ENCODE measurements at places on chromosomes 12 and 14. TPM values are rescaled to one million over a fixed set of nuclear protein-coding genes. Genes with fewer than 3 reads are reported as not detected.
A peak's percentile ranks its signal among the peaks of the same experiment; 100 is the strongest.

GRCh38 chr14:99724196-99724891, 40.2 kb downstream of the CYP46A1 start:
- H3K4me3 ChIP-seq, result no peak overlapping the region
- H3K27ac ChIP-seq, result no peak overlapping the region
- no peak for DNase-seq

Gene NGB
- total RNA-seq, result not detected

DNA sequence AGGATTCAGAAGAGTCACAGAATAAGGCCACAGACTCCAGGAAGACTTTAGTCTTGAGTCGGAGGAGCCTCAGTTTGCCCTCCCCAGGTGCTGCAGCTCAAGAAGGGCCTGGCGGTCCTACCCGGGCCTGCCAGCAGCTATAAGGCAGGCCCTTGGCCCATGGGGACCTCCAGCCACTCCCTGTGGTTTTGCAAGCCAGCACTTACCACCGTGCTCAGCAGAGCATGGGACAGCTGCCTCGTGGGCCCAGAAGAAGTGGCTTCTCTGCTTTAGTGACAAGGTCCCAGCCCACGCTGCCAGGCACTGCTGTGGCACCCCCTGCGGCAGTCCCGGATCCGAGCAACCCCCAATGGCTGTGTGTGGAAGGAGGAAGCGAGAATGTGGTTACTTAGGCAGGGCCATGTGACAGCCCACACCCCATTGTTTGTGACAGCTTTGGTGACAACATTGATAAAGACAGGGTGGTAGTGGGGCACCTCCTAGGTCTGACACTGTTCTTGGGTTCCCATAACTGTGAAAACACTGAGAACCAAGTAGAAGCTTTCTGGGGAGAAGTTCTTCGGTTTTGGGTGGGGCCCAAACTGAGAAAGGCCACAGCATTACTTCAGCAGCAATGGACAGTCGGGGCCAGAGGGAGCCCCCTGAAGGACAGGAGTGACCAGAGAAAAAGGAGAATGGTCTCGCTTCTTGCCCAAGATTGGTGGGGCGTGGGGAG, at the start of gene SELPLG:
SELPLG (minus strand) TSS at position 361 of the 715 bp plus-strand sequence. CDS start 9,587 bp downstream, outside the sequence.
- H3K4me3 ChIP-seq, result no peak within 1 kb of the TSS
- H3K36me3 ChIP-seq, result no peaks in the 10 kb centered on the region
- H3K27me3 ChIP-seq, result no peaks in the 10 kb centered on the region

GRCh38 chr12:18620986-18621385, 116.8 kb downstream of the PLCZ1 start:
- no peaks in the 10 kb centered on the region for H3K36me3 ChIP-seq
- H3K27ac ChIP-seq, result no peak overlapping the region
- no peak for DNase-seq
- no peaks in the 10 kb centered on the region for H3K4me1 ChIP-seq
- H3K27me3 ChIP-seq, result no peaks in the 10 kb centered on the region

DNA sequence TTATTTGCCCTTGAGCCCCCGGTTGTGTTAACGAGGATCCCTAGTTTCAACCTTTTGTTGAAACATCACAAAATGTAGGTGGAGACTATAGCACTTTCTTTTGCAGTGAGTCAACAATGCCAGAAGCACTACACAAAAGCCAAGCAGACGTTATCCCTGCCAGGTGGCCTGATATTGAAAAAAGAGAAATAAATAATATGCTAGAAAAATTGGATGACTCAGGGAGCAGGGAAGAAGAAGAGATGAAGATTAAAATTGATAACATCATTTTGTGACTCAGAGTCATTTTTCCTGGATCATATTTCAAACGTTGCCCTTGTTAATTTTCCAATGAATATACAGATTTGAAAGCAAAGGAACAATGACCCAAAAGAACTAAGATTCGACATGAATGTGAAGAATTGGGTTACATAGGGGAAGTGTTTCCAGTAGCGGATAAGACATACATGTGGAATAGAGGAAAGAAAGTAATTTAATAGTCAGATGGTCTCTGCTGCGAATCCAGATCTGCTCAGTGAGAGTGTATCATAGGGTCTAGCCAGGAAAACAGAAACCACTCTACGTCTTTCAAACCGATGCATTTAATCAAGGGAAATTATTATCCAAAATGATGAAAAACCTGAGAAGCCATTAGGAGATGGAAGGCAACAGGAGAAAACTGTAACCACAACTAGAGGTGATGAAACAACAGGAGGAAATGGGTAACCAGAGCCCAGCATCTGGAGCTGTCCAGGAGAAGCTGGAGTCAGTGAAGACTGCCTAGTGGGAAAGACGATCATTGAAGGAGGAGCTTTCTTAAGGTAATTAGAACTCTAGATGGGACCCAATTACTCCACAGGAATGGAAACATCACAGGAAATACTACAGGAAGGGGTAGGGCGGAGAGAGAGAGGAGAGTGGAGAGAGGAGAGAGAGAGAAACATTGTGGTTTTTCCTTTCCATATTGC, 57.9 kb downstream of the RERG start:
- H3K36me3 ChIP-seq, result no peaks in the 10 kb centered on the region
- H3K27ac ChIP-seq, result peak overlapping the region; percentile 78
- H3K4me3 ChIP-seq, result no peak overlapping the region
- H3K4me1 ChIP-seq, result peaks cover 12% of the 10 kb centered on the region
- H3K27me3 ChIP-seq, result no peaks in the 10 kb centered on the region
- DNase-seq, result no peak

DNA sequence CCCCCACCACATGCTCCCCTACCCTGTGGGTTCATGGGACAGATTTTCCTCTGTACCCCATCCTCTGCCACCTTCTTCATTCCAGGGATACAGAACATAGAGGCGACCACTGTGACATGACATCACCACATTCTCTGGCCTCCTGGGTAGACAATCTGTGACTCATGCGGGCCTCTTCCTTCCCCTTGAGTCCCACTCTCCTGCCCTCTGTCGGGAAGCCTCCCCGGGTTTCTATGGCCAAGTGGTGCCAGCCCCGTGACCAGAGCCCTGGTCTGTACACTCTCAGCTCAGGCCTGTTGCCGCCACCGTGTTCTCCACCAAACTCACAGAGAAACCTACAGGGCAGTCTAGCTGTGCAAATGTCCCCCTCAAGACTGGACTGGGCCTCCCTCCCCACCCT, 8.0 kb downstream of the CLMN start:
- peak; percentile 24 for DNase-seq
- H3K36me3 ChIP-seq, result no peaks in the 10 kb centered on the region
- H3K4me3 ChIP-seq, result no peak overlapping the region
- no peak overlapping the region for H3K27ac ChIP-seq
- H3K27me3 ChIP-seq, result no peaks in the 10 kb centered on the region

DNA sequence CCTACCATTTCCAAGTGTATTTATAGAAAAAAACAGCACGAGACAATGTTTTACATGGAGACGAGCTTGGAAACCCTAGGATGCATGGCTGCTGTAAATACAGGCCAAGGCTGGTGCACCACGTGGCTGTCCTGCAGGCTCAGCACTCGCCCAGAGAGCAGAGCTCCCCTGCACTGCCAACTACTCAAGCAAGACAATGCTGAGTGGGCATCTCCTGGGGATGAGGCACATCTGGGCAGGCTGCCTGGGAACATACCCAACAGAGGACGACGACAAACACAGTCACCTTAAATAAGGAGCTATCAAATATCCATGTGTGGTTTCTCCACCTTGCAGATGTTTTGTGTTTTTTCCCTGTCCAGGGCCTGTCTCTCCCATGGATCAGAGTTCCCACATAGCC, 128.3 kb upstream of the PRMT8 start:
- H3K4me3 ChIP-seq, result no peak overlapping the region
- no peaks in the 10 kb centered on the region for H3K27me3 ChIP-seq
- DNase-seq, result no peak
- H3K36me3 ChIP-seq, result no peaks in the 10 kb centered on the region
- no peaks in the 10 kb centered on the region for H3K4me1 ChIP-seq
- no peak overlapping the region for H3K27ac ChIP-seq

DNA sequence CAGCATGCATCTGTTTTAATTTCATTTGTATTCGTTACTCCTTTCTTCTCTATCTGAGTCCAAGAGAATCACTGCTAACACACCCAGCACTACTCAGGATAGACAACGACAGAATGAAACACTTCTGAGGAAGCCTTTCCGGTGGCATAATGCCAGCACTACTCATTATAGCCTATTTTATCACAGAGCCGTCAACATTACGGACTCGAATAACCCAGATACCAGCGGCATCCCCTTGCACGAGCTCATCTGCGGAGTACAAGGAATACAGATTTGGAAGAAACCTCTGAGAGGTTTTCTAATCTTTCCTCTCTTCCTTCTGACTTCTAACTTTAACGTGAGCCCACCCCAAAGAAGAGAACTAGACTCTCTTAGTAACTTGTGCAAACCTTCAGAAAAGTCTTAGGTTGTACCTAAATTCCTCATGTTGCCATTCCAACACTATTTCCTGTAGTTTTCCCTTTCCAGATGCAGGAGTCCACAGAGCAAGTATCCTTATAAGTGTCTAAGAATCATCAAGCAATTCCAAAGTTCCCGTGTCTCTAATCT, 248.1 kb downstream of the APAF1 start:
- H3K4me3 ChIP-seq, result no peak overlapping the region
- no peaks in the 10 kb centered on the region for H3K27me3 ChIP-seq
- H3K4me1 ChIP-seq, result no peaks in the 10 kb centered on the region
- no peak for DNase-seq
- H3K27ac ChIP-seq, result no peak overlapping the region

DNA sequence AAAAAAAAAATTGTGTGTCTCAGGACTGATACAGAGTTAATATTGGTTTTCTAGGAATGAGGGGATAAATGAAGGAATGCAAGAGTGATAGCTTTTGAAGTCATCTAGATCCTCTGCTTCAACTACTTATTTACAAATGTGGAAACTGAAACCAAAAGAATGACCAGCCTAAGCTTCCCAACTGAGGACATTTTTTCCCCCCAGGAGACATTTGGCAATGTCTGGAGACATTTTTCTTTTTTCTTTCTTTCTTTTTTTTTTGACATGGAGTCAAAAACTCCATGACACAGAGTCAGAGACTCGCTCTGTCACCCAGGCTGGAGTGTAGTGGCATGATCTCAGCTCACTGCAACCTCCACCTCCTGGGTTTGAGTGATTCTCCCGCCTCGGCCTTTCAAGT, 15.3 kb downstream of the DLK1 start:
- no peaks in the 10 kb centered on the region for H3K4me1 ChIP-seq
- no peaks in the 10 kb centered on the region for H3K27me3 ChIP-seq
- no peak for DNase-seq
- H3K27ac ChIP-seq, result no peak overlapping the region

Gene CSAD
- 30.7 TPM for total RNA-seq

- no peak overlapping the region for H3K4me3 ChIP-seq
- H3K4me1 ChIP-seq, result peaks cover 5% of the 10 kb centered on the region
- DNase-seq, result no peak
- H3K27me3 ChIP-seq, result no peaks in the 10 kb centered on the region
Observed at GRCh38 chr14:68766299-68767247, 26.3 kb downstream of the ZFP36L1 start.

DNA sequence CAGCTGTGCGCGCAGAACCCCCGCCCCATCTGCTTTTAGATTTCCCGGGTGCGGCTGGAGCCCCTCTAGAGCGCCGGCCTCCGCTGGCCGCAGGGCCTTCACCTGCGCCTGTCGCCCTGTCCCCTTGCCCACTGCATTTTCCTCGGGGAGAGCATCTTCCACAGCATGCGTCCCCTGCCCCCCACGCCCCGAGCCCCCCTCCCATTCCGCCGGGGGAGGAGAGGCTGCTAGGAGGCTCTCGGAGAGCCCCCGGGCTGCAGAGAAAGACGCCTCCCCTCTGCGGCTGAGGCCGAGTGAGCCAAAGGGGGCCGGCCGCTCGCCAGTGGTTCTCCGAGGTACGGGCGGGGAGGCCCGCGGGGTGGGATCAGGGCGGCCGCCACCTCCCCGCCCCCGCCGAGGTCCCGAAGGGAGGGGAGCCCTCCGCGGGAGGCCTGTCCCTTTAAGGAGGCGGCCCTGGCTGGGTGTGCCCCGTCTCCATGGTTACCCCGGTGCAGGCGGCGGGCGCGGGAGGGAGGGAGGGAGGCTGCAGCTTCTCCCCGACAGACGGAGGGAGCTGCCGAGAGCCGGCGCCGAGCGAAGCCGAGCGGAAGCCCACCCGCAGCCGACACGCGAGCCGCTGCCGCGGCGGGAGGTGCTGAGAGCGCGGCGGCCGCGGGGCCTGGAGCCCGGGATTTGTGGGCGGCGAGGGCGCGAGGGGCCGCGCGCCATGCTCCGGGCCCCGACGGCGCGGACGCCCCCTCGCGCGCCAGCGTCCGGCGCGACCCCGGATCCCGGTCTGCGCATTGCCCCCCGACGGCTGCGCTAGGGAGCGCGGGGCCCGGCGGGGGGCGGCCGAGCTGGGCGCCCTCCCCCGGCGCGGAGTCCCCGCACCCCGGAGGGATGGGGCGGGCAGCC, at the start of gene KCNH3:
KCNH3 (plus strand) TSS at position 521 of the 894 bp plus-strand sequence. CDS start 387 bp downstream, outside the sequence.
- H3K4me3 ChIP-seq, result peak within 1 kb of the TSS; percentile 51
- no peak within 1 kb of the TSS for H3K27ac ChIP-seq
- H3K4me1 ChIP-seq, result no peaks in the 10 kb centered on the region
- peaks cover 5% of the 10 kb centered on the region for H3K27me3 ChIP-seq
- no peaks in the 10 kb centered on the region for H3K36me3 ChIP-seq
- peak; percentile 84 for DNase-seq

Gene PIP4K2C
- 153 TPM for total RNA-seq

Gene WIF1
- total RNA-seq, result not detected

- no peak overlapping the region for H3K27ac ChIP-seq
- no peaks in the 10 kb centered on the region for H3K36me3 ChIP-seq
- H3K4me1 ChIP-seq, result no peaks in the 10 kb centered on the region
- DNase-seq, result no peak
Observed at GRCh38 chr14:24883576-24883975, 166.4 kb downstream of the STXBP6 start.
